ENCODE measurements at places on chromosomes 11 and 22.

DNA sequence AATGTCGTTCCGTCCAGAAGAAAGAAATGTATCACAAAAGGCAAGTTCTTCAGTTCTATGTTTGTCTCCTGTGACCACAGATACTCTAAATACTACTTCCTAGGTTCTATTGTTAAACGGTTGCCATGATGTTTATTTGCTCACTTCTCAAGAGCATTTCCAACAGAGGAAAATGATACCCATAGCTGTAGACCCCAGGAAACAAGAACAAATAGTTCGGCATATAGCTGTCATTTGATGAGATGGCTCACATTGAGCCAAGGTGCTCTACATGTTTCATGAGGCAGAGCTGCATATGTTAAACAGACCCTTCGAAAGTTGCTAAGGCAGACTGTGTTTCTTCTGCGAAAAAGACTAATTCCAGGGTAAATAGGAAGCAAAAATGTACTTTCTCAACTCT is 15.4 kb upstream of the ANGPTL5 start:
- DNase-seq, result no peak

- no peak for DNase-seq
These were observed 17.0 kb upstream of the FAM181B start for GRCh38 chr11:82750643-82751139.

DNA sequence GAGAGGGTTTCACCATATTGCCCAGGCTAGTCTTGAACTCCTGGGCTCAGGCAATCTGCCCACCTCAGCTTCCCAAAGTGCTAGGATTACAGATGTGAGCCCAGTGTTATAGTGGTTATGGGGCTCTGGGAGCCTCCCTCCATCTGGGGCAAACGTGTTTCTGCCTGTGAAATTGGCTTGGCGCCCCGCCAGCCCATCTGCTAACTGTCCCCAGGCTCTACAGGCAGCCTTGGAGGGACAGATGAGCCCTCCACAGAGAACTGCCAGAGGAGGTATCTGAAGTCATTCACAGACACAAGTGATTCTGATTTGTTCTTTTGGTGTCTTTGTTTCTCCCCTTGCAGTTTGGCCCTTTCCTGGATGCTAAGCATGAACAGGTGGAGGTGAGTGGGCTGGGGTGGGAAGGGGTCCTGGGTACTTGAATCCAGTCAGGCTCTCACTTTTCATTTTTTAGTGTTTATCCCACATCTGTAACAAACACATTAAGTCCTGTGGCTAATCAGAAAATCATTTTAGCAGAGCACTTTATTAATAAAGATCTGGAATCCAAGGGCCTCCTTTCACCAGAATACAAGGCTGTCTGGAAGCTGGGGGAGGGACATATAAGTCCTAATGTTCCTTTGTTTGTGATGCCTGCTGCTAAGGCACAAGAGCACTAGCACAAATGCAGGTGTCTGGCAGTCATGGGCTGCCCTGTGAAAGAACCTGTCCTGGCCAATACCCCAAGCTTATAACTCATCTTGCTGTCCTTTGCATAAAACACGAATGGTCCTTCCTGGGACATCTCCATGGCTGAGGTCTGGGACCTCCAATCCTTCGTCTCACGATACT is 25.7 kb upstream of the CDC42EP2 start:
- DNase-seq, result no peak

DNA sequence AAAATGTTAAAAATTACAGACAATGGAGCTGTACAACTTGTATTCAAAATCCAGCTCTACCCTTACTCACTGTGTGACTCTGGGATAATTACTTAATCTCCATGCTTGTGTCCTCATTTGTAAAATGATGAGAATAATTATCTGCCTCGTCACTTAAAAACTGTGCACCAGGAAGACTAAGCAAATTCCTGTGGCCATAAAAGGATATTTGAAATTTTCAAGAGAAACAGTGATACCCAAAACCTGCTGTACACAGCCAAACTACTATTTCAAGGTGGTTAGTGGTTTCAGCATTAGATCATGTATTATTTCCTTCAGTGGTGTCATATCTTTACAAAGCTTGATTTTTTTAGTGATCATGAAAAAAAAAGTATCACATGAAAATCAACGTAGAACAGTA is 136.9 kb downstream of the METTL15 start:
- DNase-seq, result no peak

- no peak for DNase-seq
These were observed 24.1 kb downstream of the ADAMTS15 start for GRCh38 chr11:130472434-130472961.

- no peak for DNase-seq
These were observed 21.2 kb downstream of the PLAAT3 start for GRCh38 chr11:63592975-63593395.

DNA sequence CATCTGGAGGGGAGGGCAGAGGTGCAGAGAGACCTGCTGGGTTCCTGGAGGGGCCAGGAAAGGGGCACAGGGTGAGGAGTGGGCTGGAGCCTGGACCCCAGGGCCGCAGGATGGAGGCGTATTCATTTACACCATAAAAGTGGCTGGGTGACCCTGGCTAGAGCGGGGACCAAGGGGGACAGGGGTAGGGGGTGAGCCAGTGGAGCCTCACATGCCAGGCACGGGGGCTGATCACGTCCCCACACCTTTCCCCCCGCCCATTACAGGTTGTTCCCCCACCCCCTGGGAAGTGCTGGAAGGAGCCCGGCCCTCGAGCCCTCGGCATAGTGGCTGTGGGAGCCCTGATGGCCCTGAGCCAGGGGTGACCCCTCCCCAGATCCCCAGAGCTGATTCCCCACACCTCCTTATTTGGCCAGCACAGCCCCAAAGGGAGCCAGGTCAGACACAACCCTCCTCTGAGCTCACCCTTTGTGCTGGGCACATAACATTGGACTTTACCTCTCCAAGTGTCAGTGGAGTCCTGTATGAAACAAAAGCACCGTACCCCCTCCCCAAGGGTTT is 781 bp downstream of the TCIRG1 start:
- DNase-seq, result no peak

DNA sequence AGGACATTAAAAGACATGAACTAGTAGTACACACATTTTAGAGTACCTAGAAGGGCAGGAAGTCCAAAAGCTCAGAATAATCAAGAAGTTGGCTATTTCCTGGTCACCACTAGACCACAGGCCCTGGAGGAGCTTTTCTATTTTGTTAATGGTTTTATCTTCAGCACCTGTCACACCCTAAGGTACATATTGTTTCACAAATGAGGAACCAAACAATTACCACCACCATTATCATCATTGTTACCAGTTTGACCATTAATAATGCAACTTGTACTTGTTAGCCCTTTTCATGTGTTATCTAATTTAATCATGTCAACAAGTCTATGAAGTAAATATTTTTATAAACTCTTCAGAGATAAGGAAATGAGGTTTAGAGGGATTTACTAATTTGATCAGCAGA is 4.9 kb downstream of the MRPL48 start:
- DNase-seq, result no peak

DNA sequence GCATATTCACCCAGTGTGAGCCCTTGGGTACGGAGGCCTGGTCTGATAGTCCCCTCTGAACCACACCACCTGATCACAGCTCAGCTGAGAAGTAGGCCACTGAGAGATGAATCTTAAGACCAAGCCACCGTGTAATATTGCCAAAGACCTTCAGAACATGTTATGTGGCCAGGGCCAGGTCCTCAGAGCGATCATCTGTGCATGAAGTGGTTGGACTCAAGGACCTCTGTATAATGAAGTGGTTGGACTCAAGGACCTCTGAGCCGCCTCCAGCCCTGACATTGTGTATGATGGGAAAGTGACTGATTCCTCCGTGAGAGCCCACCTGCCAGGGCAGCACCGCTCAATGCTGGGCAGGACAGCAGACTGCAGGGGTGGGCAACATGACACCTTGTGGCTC is 70.2 kb downstream of the TP53I11 start:
- no peak for DNase-seq

- DNase-seq, result no peak
These were observed 315.5 kb downstream of the FAT3 start for GRCh38 chr11:92540096-92540495.

GRCh38 chr22:50015451-50016307 is 3.1 kb upstream of the IL17REL start:
- no peak for DNase-seq

DNA sequence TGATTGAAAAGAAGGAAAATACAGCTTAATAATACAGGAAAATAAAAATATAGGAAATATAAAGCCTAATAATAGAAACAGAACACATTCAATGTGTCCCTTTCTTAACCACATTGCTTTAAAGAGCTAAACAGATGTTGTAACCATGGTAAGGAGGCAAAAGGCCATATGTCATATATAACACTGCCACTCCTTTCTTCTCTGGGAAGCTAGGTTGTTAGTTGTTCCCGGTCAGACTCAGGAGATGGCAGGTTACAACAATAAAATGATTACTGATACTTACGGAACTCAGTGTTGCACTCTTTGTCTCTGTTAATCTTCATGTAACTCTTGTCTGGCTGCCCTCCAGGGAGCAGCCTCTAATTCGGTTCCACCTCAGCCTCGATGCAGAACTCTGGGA is 134.7 kb upstream of the PGR start:
- DNase-seq, result no peak

GRCh38 chr11:66915046-66915832 is 42.9 kb downstream of the PC start:
- DNase-seq, result no peak

DNA sequence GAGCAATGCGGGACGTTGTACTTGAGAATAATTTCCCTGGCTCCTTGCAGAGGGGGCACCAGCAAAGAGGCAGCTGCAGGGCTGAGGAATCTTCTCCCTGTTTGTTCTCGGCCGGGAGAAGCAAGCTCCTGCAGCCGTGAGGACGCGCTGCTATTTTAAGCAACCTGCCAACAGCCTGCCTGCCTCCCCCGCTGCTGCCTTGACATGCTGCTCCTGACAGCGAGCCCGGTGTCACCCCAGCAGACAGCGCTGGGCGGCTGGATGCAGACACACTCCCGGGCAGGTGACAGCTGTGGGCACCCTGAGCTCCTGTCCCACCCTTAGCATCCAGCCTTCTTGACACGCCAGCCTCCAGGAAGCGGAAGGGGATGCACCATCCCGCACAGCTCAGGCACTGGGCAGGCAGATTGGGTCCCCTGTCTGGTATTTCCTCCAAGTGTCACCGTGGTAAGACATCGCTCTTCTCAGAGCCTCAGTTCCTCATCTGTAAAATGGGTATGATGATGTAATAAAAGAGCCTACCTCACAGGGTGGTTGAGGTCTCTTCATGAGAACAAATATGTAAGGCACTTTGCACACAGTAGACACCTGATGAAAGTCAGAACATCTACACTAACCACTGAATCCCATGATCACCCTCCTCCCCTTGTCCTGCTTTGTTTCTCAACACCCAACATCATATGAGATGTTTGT is 530.6 kb downstream of the MN1 start:
- no peak for DNase-seq

Measured in stimulated activated CD8-positive, alpha-beta memory T cell treated with anti-CD3 and anti-CD28 coated beads, Interleukin-2, amount 100 ng/mL, for 1 hour (primary cell).